ENCODE measurements at places on chromosomes 5 and 9.

DNA sequence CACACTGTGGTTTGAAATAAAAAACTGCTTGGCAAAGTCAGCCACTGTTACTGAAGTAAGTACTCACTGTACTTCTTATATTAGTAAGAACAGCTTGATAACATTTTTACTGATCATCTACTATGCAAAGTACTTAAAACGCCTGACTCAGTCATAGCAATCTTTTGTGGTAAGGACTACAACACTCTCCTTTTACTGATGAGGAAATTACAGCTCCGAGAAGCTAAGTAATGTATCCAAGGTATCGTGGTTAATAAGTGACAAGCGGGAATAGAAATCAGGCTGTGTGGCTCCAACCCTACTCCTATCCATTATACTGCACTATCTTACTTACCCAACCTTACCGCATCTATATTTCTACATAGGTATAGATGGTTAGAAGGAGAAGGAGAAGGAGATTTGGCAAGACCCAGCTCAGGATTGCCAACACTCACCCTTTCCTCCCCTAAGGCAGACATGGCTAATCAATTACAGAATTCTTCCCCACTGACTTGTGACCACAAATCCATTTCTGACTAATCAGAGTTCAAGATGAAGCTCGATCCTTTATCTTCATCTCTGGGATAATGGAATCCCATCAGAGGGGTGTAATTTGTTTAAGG, 281.4 kb downstream of the SPOCK1 start:
- no peak for DNase-seq

- peak; percentile 70 for DNase-seq
These were observed 11.2 kb downstream of the IER5L start for GRCh38 chr9:129166623-129167557.

DNA sequence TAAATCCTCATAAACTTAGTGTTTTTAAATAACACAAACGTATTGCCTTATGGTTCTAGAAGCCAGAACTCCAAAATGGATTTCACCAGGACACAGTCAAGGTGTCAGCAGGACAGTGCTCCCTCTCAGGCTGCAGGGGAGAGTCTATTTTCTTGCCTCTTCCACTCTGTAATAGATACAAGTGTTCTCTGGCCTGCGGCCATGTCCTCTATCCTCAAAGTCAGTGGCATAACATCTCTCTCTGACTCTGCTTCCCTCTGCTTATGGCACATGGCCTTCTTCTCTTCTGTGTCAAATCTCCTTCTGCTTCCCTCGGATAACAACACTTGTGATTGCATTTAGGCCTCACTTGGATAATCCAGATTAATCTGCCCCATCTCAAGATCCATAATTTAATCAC, 129.4 kb upstream of the OR13F1 start:
- DNase-seq = no peak

GRCh38 chr5:69265931-69266330, 31.2 kb downstream of the CDK7 start:
- DNase-seq = no peak

- DNase-seq = no peak
These were observed 134.4 kb upstream of the IER5L start for GRCh38 chr9:129312251-129313122.

DNA sequence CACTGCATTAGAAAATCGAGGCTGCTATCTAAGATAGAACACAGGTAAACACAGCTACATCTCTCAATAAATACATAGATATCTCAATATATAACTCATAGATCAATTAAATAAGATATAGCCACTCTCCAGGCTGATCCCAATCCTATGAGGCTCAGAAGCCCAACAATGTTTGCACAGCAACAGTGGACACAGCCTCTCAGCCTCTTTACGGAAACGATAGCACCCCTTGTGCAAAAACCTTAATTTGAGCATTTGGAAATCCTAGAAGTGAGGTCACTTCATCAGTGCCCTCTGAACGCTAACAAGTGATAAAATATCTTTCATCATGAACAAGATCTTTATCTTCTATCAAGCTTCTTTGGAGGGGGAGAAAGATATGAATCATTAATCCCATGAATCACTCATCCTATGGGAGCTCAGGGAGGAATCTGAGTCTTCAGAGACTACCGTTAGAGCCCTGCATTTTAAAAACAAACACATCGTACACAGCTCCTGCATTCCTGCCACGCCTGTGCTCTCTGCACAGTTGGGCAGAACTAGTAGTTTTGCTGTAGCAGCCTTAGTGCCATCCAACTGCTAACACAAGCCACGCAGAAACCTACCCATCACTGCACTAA, 71.4 kb downstream of the MED27 start:
- DNase-seq = no peak

- DNase-seq = no peak
These were observed 54.6 kb downstream of the MARCHF3 start for GRCh38 chr5:126975796-126976195.

DNA sequence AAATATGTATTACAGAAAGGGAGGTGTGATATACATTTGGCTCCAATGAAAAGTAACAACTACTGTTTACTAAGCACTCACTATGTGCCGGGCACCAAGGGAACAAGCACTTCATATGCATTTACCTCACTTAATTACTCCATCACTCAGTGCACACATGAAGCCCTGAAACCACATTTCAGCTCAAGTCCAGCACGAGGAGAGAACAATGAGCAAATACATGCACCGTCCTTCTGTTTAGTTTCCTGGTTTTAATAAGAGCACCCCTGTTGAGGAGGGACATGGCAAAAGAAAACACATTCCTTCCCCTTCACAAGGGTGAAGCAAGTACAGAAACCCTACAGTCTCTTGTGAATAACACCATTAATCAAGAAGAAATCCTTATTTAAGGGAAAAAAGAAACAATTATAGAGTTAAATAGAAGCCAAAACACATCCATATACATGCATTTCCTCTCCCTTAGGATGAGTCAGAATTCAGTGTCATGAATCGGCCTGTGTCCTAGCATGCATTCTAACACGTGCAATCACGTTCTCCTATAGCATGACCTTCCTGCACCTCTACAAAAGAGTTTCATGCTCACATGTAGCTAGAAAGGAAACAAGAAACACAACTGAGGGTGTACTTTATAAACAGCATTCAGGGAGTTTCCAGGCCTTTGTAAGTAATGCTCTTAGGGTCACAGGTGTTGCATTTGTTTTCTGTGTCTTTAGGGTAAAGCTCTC, 411.6 kb downstream of the BNC2 start:
- no peak for DNase-seq

- DNase-seq = no peak
These were observed 17.4 kb downstream of the CNTFR start for GRCh38 chr9:34572092-34572491.

GRCh38 chr9:131976157-131977108, 103.2 kb downstream of the MED27 start:
- peak; percentile 64 for DNase-seq

GRCh38 chr9:84003246-84003645, 22.6 kb downstream of the RMI1 start:
- no peak for DNase-seq

GRCh38 chr5:58133631-58134296, 326.1 kb downstream of the PLK2 start:
- DNase-seq = no peak

DNA sequence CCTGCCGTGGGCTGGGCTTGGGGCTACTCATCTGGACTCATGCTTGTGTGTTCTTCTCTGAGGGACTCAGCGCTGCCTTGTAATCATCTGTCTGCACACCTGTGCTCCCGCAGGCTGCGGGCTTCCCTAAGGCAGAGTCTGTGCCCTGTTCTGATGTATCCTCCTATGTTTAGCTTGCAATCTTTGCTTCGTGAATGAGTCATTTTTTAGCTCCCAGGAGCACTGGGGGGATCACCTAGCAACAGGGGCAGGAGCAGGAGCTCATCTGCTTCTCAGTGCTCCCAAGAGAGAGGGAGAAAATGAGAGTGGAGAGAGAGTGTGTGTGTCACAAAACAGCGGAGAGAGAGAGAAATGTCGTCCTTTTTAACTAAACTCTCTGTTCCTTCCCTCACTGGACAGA, 202.4 kb upstream of the ZNF618 start:
- DNase-seq = no peak

DNA sequence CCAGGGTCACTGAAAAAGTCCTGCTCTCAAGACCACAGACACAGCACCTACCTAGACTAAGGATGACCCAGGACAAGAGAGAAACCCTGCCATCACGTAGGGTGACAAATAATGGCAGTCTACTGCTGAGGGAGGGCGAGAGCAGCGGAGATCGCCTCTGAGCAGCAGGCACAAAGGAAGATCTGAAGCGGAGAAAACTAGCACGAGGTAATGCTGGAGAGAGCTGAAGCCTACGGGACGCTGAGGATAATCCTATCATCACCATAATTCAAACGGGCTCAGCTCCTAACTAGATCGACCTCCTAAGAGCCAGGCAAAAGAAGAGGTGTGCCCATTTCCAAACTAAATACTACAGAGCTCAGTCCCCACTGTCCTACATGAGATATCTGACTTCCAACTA, 41.3 kb downstream of the FBXO10 start:
- no peak for DNase-seq

GRCh38 chr9:108654566-108654965, 201.2 kb downstream of the ACTL7B start:
- DNase-seq = peak; percentile 74

DNA sequence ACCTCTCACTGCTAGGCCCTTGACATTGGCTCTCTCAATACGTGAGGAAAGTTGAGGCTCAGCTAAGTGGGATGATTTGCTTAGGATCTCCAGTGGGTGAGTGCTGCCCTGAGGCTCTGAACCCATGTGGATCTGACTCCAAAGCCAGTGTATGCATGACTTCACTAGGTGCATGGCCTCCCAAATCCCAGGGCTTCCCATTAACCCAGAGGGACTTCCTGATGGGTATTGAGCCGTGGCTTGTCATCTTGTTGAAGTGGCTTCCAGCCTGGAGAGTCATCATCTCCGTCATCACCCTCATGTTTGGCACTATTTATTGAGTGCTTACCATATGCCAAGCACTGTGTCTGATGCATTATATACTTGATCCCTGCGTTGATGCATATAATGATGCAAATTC, 37.3 kb upstream of the TEX48 start:
- no peak for DNase-seq

- DNase-seq = peak; percentile 100
These were observed at the start of gene NFX1 for GRCh38 chr9:33290247-33291030. NFX1 (plus strand) TSS chr9:33290516; CDS start chr9:33290573, 57 bp downstream.

DNA sequence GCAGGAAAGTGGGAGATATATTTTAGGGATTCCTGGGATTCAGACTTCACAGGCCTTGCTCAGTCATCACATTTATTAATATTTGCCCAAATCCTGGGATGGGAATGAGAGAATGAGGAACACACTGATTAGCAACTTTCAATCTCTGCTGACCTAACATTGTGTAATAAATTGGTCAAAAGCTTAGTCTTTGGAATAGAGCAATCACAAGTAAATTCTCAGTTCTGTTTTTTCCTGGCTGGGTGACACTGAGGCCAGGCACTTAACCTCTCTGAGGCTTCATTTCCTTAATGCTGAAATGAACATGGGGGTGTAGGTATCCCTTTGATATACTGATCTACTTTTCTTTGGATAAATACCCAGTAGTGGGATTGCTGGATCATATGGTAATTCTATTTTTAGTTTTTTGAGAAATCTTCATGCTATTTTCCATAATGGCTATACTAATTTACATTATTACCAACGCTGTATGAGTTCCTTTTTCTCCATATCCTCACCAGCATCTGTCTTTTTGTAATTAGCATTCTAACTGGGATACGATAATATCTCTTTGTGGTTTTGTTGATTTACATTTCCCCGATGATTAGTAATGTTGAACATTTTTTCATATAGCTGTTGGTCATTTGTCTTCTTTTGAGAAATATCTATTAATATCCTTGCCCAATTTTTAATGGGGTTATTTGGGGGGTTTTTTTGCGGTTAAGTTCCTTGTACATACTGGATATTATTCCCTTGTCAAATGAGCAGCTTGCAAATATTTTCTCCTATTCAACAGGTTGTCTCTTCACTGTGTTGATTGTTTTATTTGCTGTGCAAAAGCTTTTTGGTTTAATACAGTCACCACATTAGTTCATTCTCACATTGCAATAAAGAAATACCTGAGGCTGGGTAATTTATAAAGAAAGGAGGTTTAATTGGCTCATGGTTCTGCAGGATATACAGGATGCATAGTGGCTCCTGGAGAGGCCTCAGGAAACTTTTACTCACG, 36.8 kb upstream of the NIPBL start:
- DNase-seq = peak; percentile 89

DNA sequence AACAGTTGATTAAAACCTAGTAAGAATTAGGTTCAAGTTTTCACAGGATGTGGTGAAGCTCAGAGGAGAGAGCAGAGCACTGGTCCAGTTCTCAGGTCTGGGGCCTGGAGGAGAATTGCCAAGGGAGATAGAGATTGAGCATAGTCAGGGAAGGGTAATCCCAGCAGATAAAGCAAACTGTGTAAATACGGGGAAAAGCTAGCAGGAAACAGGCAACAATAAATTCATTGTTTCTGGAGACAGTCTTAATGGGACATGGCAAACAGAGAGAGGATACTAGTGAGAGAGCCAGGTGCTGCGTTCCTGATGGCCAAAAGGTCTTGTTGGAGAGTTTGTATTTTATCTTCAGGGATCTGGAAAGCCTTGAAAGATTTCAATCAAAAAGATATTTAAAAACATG, 333.0 kb downstream of the PDE4D start:
- DNase-seq = no peak
